ENCODE measurements at places on chromosomes 13 and 19.

DNA sequence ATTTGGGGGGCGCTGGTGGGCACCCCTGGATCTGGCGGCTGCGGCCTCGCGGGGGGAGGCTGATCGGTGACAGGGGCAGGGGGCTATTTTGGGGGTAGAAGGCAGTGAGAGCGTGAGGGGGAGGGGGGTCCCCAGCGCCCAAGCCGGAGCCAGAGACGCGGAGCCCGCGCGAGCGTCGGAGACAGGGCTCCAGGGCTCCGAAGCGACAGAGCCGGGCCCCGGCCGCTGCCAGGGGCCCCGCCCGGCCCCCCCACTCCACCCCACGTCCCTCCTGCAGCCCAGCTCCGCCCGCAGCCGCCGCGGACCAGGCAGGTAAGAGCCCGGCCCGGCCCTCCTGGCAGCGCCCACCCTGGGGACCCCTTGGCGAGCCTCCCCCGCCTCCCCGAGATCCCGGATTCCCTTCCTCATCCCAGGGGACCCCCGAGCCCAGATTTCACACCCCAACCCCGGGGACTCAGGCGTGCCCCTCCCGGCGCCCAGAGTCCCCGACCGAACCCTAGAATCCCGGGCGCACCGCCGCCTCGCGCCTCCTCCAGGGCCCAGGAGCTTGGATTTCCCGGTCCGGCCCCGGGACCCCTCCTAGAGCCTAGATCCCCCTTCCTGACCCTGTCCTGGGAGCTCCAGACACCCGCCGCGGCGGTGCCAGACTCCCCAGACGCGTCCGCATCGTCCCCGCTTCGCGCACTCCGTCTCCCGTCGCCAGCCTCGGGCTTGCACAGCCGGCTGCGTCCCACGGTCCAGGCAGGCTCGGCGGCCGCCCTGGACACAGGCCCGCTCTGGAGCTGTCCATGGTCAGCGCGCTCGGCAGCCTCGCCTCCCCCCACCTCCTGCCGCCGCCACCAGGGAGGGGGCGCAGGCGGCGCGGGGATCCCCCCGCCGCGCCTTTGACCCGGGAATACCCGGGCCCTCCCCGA is at the start of gene PPFIA3:
PPFIA3 (plus strand) TSS at position 134 of the 914 bp plus-strand sequence. CDS start 8,330 bp downstream, outside the sequence.
- DNase-seq = no peak

- DNase-seq = no peak
These were observed 610 bp downstream of the ZNF791 start for GRCh38 chr19:12611361-12611699.

DNA sequence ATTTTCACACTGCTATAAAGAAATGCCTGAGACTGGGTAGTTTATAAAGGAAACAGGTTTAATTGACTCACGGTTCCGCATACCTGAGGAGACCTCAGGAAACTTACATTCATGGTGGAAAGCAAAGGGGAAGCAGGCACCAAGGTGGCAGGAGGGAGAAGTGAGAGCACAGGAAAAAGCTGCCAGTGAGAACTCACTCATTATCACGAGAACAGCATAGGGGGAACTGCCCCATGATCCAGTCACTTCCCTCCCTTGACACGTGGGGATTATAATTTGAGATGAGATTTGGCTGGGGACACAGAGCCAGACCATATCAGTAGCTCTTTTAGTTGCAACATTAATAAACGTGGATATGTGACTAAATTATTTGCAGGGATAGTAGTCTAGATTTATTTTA is 4.3 kb upstream of the KCTD4 start:
- no peak for DNase-seq

DNA sequence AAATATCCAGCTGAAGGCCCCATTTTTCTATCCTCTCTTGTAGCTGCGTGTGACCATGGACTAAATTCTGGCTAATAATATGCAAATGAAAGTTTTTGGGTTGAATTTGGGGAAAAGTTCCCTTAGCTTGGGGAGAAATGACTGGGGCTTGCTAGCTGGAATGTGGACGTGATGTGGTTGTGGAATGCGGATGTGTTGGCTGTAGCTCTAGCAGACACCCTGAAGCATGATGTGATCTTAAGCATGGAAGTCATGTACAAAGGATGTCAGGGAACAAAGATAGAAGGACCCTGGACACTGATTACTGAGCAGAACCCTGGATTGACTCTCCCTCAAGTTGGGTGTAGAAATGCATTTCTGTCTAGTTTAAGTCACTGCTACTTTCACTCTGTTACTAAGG is 25.4 kb upstream of the SCEL start:
- no peak for DNase-seq

DNA sequence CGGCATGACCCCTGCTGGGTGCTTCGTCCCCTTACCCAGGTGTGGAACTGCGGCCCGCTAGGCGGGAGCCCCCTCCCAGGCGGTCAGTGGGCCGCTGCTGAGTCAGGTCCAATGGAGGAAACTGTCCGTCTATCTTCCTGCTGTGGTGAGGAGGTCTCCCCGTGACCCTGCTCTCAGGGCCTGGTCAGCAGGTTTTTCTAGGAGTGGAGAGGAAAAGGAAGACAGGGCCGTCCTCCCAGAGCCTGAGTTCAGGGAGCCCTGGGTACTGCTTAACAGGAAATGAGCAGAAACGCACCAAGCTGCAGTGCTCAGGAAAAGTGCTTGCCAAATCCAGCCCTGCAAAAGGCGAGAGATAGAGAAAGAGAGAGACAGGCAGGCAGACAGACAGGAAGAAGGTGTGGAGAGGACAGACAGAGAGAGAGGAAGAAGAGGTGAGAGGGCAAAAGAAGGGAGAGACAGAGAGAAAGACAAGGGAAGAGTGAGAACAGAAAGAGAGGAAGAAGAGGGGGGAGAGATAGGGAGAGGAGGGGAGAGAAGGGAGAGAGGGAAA is 10.3 kb downstream of the SH3GL1 start:
- DNase-seq = no peak

DNA sequence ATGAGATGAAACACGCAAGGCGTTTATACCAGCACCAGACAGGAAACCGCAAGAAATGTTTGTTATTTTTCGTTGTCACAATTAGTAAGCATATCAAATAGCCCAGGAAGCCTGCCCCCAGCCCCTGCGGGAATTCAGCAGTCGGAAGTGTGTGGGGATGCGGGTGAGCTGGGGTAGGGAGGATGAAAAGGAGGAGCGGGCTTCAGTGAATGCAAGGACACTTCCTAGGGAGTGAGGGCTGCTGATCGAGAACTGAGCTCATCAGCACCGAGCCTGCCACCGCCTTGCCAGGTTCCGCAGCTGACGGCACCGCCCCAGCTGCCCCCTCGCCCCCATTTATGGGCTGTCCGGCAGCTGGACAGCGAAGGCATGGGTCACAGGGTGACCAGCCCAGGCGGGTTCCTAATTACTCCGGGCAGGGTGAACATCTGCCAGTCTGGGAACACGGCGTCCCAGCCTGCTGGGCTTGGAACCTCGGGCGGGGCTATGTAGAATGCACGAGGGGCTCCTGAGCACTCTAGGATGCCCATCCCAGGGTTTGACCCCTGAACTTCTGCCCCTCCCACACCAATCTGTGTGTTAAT is 1.6 kb upstream of the BEST2 start:
- no peak for DNase-seq
